ENCODE measurements at places on chromosomes 7 and 10.

DNA sequence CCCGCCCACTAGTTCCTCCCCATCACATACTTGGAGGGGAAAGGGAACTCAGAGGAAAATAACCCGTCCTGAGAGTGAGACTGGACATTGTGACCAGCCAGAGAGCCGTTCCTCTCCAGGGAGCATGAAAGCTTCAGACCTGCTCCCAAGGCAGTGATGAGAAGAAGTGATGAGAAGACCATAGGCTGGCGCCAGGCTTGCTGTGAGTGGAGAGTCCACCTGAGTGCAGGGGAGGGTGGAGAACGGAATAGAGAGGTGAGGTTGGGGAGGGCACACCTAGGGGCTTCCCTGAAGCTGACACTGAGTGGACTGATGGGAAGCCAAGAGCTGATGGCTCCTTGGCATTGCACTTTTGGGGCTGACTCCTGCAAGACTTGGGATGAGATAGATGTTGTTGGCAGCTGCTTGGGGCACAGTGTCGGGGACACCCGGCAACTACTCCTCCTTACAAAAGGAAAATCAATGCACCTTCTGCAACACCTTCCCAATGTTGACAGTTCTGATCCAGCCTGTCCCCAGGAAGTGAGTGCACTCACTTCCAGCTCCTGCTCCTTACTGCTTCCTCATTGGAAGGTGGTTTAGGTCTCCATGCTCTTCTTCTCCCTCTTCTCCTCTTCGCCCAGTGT lies 79.4 kb downstream of the EMX2 start:
- no peak overlapping the region for H3K4me3 ChIP-seq
- no peak overlapping the region for H3K27ac ChIP-seq
- H3K36me3 ChIP-seq = no peaks in the 10 kb centered on the region
- no peaks in the 10 kb centered on the region for H3K4me1 ChIP-seq

DNA sequence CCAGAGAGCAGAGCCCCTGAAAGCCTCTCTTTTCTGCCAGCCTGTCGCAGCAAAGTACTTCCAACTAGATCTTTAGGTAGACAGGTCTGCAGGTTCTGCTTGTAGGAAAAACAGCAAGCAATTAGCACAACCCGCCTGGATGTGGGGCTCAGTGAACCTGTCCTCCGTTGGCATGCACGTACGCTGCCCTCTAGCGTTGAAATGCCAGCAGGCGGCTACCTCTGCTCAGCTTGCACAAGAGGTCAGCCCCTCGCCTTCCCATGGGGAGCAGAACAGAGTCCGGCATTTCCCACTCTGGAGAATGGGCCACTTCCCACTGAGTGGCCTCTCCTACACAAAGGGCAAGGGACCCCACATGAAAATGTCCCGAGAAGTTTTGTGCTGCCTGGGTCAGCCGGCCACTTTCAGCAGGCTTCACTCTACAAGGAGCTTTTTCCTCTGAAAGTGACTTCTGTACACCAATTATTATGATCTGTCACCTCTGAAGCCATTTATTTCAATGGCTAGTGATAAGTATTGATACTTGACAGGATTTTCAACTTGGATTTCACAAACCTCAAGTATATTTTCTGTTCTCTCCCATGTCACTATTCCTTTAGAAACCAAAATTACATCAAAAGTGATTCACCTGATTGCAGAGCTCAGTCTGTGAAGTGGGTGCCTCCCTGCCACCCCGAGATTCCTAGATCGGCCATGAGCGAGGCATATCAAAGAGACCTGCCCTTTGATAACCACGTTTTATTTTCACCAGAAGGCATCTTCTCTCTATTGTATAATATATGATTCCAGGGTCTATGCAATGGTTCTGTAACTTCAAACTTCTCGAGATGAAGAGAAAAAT lies 56.7 kb downstream of the JCAD start:
- H3K27me3 ChIP-seq = no peaks in the 10 kb centered on the region
- H3K4me1 ChIP-seq = peaks cover 23% of the 10 kb centered on the region
- peak; percentile 82 for DNase-seq
- no peaks in the 10 kb centered on the region for H3K36me3 ChIP-seq
- H3K27ac ChIP-seq = 0 out of 2 replicates have a peak overlapping the region, but pooled peaks have one; percentile 12

GRCh38 chr10:6134099-6134823 lies 45.4 kb downstream of the RBM17 start:
- peaks cover 7% of the 10 kb centered on the region for H3K27me3 ChIP-seq
- H3K36me3 ChIP-seq = no peaks in the 10 kb centered on the region
- peaks cover 12% of the 10 kb centered on the region for H3K4me1 ChIP-seq
- no peak for DNase-seq
- no peak overlapping the region for H3K27ac ChIP-seq
- H3K4me3 ChIP-seq = no peak overlapping the region

DNA sequence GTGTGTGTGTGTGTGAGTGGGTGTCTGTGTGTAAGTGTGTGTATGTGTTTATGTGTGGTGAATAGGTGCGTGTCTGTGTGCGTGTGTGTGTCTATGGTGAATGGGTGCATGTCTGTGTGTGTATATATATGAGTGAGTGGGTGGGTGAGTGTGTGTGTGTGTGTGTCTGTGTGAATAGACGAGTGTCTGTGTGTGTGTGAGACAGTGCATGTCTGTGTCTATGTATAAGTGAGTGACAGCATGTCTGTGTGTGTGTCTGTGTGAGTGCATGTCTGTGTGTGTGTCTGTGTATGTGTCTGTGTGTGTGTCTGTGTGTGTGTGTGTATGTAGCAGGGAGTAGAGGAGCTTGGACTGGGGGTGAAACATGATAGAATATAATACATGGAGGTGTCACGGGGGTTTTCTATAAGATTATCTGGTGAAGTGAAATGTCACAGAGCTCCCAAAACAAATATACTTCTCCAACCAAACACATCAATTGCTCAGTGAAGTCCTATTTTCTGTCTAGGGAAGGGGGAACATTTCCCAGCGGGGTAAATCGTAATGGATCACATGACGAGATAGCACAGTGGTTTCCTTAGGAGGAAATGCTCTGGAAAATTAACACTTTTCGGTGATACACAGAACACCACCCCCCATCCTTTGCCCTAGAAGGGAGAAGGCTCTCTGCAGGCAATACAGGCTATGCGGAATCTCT lies 723.3 kb upstream of the CELF2 start:
- no peaks in the 10 kb centered on the region for H3K36me3 ChIP-seq
- DNase-seq = no peak
- H3K27me3 ChIP-seq = no peaks in the 10 kb centered on the region
- no peaks in the 10 kb centered on the region for H3K4me1 ChIP-seq

- peak; percentile 19 for DNase-seq
- H3K4me1 ChIP-seq = peaks cover 43% of the 10 kb centered on the region
- no peaks in the 10 kb centered on the region for H3K27me3 ChIP-seq
- H3K36me3 ChIP-seq = no peaks in the 10 kb centered on the region
These were observed 49.7 kb downstream of the CPEB3 start for GRCh38 chr10:92241158-92241500.

- no peak for DNase-seq
- H3K36me3 ChIP-seq = no peaks in the 10 kb centered on the region
- no peaks in the 10 kb centered on the region for H3K4me1 ChIP-seq
- H3K4me3 ChIP-seq = no peak overlapping the region
- H3K27ac ChIP-seq = no peak overlapping the region
These were observed 55.8 kb downstream of the ALOX5 start for GRCh38 chr10:45429790-45430189.

- H3K4me1 ChIP-seq = no peaks in the 10 kb centered on the region
- H3K27me3 ChIP-seq = peaks cover 10% of the 10 kb centered on the region
- peak; percentile 12 for DNase-seq
- H3K4me3 ChIP-seq = no peak overlapping the region
- no peaks in the 10 kb centered on the region for H3K36me3 ChIP-seq
These were observed 103.0 kb upstream of the LSM8 start for GRCh38 chr7:118080947-118081346.

DNA sequence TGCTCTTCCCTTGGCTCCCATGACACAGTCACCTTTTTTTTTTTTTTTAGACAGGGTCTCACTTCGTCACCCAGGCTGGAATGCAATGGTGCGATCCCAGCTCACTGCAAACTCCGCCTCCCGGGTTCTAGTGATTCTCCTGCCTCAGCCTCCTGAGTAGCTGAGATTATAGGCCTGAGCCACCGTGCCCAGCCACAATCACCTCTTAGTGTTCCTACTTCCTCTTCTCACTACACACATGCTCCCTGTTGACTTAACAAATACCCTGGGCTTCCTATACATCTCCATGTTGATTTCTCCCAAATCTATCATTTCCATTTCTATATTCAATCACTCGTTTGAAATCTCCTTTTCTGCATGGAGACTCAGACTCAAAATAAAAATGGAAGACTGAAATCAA lies 91.7 kb downstream of the CUBN start:
- no peak overlapping the region for H3K4me3 ChIP-seq
- DNase-seq = no peak
- H3K36me3 ChIP-seq = no peaks in the 10 kb centered on the region
- H3K4me1 ChIP-seq = peaks cover 19% of the 10 kb centered on the region

GRCh38 chr10:62343000-62343399 lies 31.2 kb upstream of the ZNF365 start:
- no peak overlapping the region for H3K27ac ChIP-seq
- no peaks in the 10 kb centered on the region for H3K36me3 ChIP-seq
- DNase-seq = no peak
- no peaks in the 10 kb centered on the region for H3K4me1 ChIP-seq
- H3K27me3 ChIP-seq = no peaks in the 10 kb centered on the region

DNA sequence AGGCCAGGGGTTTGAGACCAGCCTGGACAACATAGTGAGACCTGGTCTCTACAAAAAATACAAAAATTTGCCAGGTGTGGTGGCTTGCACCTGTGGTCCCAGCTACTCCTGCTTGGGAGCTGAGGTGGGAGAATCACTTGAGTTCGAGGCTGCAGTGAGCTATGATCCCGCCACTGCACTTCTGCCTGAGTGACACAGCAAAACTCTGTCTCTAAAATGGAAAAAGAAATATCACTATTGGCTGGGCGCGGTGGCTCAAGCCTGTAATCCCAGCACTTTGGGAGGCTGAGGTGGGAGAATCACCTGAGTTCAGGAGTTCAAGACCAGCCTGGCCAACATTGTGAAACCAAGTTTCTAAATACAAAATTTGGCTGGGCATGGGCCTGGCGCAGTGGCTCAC lies 44.9 kb upstream of the RASGEF1A start:
- no peak overlapping the region for H3K27ac ChIP-seq
- H3K27me3 ChIP-seq = peaks cover 10% of the 10 kb centered on the region
- H3K4me1 ChIP-seq = 0 out of 2 replicates have a peak, but pooled peaks cover 3% of the 10 kb centered on the region
- no peak overlapping the region for H3K4me3 ChIP-seq

DNA sequence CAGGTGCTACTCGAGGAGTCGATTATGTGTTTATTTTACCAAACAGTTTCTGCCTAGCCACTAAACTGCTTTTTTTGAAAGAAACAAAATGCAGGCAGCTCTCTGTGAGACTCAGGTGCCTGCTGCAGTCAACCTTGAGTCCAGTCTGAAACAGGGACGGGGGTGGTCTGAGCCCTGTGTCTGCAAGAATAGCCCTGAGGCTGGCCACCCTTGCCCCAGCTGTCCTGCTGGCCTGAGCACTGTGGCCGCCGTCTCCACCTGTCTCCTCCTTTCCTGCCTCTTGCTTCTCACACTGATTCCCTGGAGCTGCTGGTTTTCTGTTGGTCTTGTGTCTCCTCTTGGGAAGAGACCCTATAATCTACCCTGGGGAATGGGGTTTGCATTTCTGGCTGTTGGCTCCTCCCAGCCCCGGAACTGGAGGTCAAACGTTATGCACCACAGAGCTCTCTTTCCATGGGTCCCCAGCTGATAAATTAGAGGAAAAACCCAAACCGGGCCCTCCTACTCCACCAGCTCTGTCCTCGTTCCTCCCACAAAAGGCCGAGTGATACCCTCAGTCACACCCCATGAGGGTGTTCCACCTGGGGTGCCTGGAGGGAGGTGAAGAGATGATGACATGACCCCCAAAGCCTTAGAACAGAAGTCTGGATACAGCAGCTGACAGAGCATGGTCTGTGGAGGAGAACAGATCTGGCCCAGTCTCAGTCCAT lies 15.0 kb upstream of the SLC18A3 start:
- H3K27me3 ChIP-seq = no peaks in the 10 kb centered on the region
- H3K4me3 ChIP-seq = no peak overlapping the region

DNA sequence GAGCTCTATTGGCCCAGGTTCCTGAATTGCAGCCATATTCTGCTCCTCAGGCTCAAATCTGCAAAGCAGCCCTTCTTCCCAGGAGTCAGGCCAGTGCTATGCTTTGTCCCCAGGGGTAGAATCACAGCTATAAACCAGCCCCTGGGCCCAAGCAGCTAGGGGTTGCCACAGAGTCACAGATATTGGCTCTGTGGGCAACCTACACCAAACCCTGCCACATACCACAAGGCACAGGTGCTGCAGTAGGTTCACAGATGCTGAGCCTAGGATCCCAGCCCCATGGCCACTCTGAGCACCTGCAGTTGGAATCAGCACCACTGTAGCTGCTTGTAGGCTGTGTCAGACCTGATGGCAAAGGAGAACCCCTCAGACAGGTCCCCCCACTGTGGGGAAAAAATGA lies 43.1 kb upstream of the CAMK2B start:
- H3K4me1 ChIP-seq = no peaks in the 10 kb centered on the region
- no peak overlapping the region for H3K4me3 ChIP-seq
- H3K27me3 ChIP-seq = no peaks in the 10 kb centered on the region
- no peak for DNase-seq

DNA sequence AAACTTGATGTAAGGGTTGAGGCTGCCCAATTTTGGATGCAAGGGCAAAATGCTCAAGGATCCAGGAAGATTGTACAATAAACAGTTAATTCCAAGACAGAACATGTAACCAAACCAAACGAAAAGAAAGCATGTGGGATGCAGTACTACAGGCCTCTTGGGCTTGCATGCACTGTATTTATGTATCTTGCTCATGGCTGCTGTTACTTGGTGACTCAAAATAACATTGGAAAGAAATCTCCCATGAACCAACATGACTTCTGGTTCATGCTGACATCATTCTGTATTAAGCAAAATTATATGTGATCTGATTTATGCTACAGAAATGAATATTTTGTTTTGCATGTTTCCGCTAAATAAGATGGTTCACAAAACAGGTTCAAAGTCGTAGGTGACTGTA lies 65.9 kb upstream of the FZD1 start:
- H3K27ac ChIP-seq = no peak overlapping the region
- no peak overlapping the region for H3K4me3 ChIP-seq
- no peak for DNase-seq
- H3K4me1 ChIP-seq = no peaks in the 10 kb centered on the region
- no peaks in the 10 kb centered on the region for H3K36me3 ChIP-seq
- peaks cover 10% of the 10 kb centered on the region for H3K27me3 ChIP-seq

DNA sequence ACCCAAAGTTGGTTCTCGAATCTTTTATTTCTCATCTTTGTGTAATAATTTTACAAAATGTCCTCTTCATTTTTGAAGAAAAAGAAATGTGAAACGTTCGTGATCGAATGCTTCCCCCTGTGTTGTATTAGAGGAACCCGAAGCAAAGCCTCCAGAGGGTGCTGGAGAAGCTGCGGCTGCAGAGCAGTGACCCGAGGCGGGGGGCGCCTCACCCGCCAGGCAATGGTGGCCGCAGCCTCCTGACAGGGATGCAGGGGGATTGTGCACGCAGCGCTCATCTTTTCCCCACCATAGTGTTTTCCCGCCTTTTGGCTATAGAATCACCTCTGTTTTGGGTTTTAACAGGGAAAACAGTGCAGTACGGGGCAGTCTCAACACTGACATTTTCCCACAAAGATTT lies 307.5 kb upstream of the ANKRD30A start:
- H3K4me3 ChIP-seq = no peak overlapping the region
- H3K27me3 ChIP-seq = no peaks in the 10 kb centered on the region
- H3K27ac ChIP-seq = no peak overlapping the region
- H3K4me1 ChIP-seq = no peaks in the 10 kb centered on the region
